Spleen (tissue), 13 donors: ENCODE measurements at places on chromosomes 5 and 9. TPM values are rescaled to one million over a fixed set of nuclear protein-coding genes. Genes with fewer than 3 reads are reported as not detected.

DNA sequence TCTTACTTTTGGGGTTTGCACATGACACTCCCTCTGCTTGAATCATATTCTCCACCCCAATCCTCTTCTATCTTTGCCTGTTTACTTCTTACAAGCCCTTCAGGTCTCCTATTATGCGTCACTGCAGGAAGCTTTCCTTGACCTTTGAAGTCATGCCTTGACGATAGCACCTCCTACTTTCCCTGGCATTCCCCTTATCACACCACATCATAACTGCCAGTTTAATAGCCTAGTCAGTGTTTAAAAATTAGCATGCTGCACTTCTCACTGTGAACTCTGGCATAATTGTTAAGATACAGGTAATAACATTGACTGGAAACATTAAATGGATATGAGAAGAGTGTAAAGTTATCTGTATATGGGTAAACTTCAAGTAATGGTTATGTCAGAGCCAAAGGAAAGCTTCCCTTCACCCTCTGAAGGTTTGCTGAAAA lies 37.1 kb upstream of the CEP120 start:
- no peak for DNase-seq

STING1 gene
- 43.6 TPM for polyA plus RNA-seq

DNA sequence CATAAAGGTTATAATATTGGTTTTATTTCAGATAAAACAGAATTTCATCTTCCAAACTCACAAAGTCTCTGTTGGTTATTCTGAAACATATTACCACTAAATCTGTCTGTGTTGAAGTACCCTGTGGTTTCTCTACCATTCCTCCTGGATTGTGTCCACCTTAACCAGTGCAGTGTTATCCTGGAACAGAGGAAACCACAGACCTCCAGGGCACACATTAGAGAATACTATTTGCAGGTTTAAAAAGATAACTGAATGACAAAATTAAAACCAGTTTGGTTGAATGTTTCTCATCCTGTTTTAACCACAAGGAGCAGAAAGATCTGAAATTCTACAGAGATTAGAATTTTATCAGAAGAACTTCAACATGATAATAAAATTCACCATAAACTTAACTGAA lies 251.8 kb downstream of the CWC27 start:
- DNase-seq: no peak

- DNase-seq: no peak
Observed at GRCh38 chr5:95821110-95822021, 1.2 kb downstream of the GLRX start.

- no peak for DNase-seq
Observed at GRCh38 chr9:98154678-98155077, 35.7 kb upstream of the TRIM14 start.

- no peak for DNase-seq
Observed at GRCh38 chr5:158882660-158883059, 217.1 kb downstream of the EBF1 start.

- no peak for DNase-seq
Observed at GRCh38 chr5:140312067-140312790, 9.3 kb upstream of the PFDN1 start.
